ENCODE measurements at places on chromosomes 5 and 9.

DNA sequence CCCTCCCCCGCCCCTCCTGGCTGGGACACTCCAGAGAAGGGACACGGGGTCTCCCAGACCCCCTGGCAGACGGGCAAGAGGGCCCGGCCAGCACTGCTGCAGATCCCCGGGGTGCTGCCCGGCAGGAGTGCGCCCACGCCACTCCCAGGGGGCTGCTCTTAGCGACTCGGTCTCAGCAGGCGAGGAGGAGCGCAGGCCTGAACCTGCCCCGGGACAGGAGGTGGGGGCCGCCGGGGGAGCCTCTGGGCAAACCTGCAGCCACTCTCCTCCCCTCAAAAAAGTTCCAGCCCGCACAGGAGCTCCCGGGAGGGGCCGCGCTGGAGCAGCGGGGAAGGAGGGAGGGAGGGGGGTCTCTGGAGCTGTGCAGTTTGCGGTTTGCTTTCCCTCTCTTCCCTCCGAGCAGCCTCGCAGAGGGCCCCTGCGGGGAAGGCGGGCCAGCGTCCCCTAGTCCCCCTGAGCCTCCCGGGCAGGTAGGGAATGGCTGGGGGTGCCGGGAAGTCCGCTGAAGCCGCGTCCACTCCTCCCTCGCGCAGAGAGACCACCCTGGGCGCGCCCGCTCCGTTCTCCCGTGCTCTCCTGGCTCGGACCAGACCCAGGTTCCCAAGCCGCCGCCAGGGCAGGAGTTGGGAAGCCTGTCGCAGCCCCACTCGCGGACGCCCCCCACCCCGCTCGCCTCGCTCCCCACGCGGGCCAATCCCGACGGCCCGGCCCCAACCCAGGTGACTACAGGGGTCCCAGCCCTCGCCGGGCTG, 44.2 kb downstream of the NACC2 start:
- no peak for DNase-seq

GRCh38 chr9:7387840-7388239, 411.7 kb downstream of the DMAC1 start:
- DNase-seq = no peak

- no peak for DNase-seq
Observed at GRCh38 chr5:88664645-88665044, 218.3 kb downstream of the MEF2C start.

- DNase-seq = peak; percentile 76
Observed at GRCh38 chr5:141664733-141665461, 13.7 kb upstream of the FCHSD1 start.

- no peak for DNase-seq
Observed at GRCh38 chr9:105194234-105194633, 50.2 kb upstream of the SLC44A1 start.

GRCh38 chr9:136803551-136804508, 3.9 kb upstream of the RABL6 start:
- no peak for DNase-seq

- DNase-seq = no peak
Observed at GRCh38 chr5:20286512-20286911, 298.5 kb upstream of the CDH18 start.

DNA sequence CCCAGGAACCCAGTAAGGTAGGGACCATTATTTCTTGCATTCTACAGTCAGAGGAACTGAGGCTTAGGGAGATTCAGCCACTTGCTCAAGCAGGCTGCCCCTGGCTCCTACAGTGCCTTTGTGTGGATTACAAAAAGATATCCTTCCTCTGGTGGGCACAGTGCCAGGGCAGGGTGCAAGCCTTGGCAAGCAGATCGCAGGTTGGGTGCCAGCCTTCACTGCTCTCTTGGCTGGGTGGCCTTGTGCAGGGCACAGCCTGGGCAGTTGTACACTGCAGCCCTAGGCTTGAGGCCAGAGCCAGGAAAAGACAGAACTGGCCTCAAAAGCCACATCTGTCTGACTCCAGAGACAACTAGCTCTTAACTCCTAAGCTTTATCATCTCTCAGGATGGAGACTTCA, 15.0 kb downstream of the DOCK2 start:
- no peak for DNase-seq

- no peak for DNase-seq
Observed at GRCh38 chr5:68406767-68407241, 191.2 kb downstream of the PIK3R1 start.

DNA sequence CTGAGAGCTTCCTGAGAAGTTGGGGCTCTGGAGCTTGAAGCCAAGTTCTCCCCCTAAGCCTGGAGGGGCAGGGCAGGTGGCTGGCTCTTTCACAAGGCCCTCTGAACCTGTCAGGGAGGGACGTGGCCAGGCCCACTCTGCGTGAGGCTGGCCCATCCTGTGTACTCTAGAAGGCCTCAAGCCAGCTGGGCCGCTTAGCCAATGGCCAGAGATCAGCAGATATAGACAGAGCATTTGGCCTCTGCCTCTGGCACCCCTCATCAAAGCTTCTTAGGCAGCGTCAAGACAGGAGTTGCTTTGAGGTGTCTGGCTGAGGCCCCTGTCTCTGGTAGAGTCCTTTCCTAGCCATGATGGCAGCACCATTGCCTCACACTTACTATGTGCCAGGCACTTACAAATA, 105.6 kb downstream of the FGF18 start:
- no peak for DNase-seq

DNA sequence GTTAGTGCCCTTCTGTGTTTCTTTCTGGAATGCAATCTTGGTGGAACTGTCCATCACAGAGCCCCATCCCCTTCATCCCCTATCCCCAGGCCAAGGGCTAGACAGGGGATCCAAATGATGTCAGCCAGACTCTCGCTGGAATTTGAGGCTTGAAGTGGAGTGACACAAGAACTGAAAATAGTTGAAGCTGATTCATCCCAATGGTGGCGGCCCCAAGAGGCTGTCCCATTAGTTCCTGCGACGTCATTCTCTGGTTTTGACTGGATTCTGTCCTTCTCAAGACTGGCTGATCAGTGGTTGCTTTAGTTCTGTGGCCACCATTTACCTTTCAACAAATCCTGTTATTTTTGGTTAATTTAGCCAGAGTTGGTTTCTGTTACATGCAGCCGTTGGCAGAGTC, 59.9 kb downstream of the SUB1 start:
- peak; percentile 26 for DNase-seq

- no peak for DNase-seq
Observed at GRCh38 chr5:16791904-16792597, 144.0 kb downstream of the MYO10 start.

DNA sequence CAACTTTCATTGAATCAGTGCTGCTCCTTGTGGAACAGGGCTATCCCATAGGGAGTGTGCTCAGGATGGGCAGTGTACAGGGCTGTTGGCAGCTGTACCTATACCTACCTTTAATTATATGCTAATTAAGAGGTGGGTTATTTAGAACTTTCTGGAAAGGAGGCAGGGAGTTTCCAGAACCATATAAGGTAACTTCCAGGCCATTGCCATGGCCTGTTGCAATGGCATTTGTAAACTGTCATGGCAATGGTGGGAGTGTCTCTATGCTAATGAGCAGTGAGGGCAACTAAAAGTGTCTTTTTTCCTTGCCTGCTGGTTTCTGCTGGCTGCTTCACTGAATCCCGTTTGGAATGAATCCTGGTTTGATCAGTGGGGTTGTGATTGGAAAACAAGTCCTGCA, 2.3 kb upstream of the ARHGAP26 start:
- DNase-seq = no peak

GRCh38 chr9:129750013-129750638, 2.7 kb downstream of the PTGES start:
- DNase-seq = no peak

DNA sequence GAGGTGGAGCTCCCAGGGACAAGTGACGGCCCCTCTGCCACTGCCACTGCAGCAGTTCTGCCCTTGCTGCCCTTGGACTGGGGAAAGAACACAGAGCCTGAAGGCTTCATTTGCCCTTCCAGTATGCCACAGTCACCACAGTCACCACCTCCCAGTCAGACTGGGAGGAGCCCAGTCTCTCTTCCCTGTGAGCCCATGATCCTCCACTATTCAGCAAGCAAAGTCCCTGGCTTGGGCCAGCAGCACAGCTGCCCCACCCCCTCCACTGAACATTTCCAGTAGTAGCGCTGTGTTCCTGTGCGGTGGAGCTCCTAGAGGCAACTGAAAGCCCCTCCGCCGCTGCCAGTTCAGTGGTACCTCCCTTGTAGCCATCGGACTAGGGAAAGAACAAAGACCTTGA, 329.4 kb downstream of the MAN2A1 start:
- no peak for DNase-seq

GRCh38 chr5:74945561-74946165, 79.5 kb upstream of the FAM169A start:
- peak; percentile 79 for DNase-seq

GRCh38 chr9:109912726-109913460, 132.9 kb downstream of the PALM2AKAP2 start:
- DNase-seq = no peak

DNA sequence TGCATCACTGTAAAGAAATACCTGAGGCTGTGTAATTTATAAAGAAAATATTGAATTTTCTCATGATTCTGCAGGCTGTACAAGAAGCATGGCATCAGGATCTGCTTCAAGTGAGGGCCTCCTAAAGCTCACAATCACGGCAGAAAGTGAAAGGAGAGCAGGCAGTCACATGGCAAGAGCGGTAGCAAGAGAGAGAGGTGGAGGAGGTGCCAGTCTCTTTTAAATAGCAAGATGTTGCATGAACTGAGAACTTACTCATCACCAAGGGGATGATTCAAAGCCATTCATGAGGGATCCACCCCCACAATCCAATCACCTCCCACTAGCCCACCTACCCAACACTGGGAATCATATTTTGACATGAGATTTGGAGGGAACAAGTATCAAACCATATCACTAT, 184.5 kb upstream of the PAPPA start:
- DNase-seq = no peak

GRCh38 chr5:69497006-69497520, 4.5 kb downstream of the OCLN start:
- DNase-seq = no peak

DNA sequence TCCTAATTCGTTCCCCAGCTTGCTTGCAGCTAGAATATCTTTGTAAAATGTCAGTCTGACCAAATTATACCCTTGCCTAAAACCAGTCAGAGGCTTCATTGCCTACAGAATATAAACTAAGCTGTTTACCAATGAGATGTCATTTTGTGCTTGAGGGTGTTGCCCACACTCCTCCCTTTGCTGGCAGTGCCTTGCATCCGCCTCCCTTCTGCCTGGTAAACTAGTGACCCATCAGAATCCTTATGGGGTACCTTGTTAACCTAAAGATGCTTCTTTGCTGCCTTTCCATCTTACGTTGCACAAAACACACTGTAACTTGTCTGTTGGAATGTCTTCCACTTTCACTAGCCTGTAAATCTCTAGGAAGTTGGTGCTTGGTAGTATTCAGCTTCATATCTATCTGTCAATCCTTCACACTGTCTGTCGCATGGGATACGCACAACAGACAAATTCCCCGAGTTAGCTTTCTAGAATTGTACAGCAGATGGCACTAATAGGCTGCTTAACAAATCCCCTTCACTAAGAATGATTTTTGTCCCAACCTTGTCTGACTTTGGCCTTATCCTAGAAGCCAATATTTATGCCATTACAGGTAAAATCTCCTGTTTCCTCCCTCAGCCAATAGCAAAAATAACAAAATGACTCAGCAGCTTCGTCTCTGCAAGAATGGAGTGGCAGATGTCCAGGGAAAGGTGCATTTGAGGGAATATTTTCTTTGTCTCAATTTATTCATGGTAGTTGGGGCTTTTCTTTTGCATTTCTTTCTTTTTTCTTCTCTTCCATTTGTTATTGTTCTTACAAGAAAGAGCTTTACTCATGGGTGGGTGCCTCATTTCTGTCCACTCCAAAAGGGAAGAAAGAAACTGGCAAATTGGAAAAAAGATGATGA, 3.0 kb downstream of the NUDT2 start:
- peak; percentile 27 for DNase-seq

DNA sequence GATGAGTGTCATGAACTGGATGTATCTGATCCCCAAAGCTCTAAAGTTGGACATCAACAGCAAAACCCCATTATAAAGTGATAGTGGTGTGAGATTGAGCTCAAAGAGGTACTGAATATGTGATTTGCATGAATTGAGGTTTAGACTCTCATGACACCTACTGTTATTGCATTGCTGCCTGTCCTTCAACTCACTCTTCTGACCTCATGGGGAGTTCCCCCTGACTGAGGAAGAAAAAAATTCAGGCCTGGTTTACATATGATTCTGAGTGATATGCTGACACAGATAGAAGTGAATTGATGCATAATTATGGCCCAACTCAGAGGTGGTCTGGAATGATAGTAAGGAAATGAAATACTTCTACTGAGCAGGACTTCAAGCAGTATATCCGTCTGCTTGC, 76.2 kb upstream of the CHD1 start:
- DNase-seq = peak; percentile 51

- no peak for DNase-seq
Observed at GRCh38 chr5:171315386-171315891, 6.4 kb downstream of the TLX3 start.

DNA sequence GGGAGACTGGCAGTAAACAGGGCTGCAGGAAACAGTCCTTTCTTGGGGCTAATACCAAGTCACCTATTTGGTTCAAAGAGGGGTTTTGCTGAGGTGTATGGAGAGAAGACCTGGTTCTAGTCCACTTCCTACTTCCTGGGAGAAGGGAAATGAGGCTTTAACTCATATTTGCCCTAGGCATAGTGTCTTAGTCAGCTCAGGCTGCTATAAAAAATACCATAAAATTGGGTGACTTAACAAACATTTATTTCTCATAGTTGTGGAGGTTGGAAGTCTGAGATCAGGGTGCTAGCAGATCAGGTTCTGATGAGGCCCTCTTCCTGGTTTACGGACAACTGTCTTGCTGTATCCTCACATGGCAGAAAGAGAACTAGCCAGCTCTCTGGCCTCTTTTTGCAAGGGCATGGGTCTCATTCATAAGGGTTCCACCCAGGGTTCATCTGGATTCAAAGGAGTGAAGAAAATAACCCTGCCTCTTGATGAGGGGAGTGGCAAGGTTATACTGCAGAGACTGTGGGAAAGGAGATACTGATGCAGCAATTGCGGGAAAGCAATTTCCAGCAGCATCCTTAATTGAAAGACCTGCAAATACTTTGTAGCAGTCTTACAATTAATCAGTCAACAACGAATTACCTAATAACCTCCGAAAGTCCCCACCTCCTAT, 40.5 kb downstream of the ANKDD1B start:
- DNase-seq = no peak

DNA sequence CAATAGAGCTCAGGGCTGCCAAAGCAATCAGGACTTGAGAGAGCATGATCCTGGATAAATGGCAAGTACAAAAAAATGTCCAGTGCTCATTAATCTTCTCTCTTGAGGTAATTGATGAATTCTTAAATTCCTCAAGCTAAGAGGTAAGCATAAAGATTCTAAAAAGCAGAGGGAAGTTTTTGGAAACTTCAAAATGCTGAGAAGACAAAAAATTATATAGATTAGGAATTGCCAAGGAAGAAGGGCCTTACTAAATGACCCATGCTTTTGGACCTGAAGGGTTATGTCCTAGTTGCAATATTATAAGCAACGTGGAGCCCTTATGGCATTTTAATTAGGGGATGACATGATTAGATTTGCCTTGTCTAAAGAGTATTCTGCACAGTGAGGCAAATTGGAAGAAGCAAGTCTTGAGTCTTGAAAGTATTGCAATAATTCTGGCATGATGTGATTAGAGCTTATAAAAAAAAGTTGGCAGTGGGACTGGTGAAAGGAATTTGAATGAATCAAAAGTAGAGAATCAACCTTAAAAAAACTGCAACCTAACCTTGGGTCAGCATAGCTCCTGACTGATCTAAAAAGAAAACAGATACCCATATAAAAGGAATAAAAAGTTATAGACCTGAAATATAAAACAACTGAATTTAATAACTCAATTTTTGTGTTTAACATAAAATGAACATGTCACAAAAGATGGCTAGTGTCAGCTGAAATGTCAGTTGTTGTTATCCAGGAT, 323.8 kb upstream of the ARRDC3 start:
- DNase-seq = no peak
